ENCODE measurements at places on chromosomes 11 and 22.

GRCh38 chr11:44162004-44162403 lies 66.5 kb downstream of the EXT2 start:
- no peak for DNase-seq

DNA sequence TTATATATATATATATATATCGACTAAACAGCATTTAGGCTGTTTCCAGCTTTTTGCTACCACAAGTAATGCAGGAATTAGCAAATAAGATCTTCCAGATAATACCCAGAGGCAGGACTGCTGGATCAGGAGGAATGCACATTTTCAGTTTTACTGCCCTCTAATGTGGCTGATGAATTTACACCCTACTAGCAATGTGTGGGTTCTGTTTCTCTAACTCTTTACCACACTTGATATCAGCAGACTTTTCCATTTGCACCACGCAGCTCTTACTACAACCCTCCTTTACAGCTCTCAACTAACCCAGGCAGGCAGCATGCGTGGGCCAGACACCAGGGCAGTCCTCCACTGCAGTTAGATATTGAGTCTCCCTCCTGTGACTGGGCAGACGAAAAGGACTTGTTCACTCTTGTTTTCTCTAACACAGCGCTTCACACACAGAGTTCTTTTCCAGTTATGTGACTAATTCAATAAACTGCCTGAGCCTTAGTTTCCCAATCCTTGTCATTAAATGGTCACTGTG lies 67.7 kb downstream of the IGLL5 start:
- DNase-seq: no peak

DNA sequence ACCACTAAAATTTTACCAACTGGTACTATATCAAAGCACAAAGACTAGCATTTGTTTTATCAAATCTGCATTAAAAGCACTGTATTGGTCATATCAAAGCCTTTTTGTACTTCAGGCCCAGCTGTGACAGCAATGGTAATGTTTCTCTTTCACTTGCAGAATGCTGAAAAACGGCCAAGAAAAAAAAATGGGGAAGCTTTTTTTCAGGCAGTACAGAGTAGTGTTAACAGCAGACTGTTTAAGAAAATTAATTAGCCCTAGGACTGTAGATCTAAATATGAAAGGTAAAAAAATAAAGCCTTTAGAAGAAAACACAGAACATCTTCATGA lies 33.3 kb downstream of the DENND5A start:
- DNase-seq: no peak

- peak; percentile 57 for DNase-seq
Observed at GRCh38 chr22:44729391-44730021, 22.9 kb upstream of the ARHGAP8 start.

DNA sequence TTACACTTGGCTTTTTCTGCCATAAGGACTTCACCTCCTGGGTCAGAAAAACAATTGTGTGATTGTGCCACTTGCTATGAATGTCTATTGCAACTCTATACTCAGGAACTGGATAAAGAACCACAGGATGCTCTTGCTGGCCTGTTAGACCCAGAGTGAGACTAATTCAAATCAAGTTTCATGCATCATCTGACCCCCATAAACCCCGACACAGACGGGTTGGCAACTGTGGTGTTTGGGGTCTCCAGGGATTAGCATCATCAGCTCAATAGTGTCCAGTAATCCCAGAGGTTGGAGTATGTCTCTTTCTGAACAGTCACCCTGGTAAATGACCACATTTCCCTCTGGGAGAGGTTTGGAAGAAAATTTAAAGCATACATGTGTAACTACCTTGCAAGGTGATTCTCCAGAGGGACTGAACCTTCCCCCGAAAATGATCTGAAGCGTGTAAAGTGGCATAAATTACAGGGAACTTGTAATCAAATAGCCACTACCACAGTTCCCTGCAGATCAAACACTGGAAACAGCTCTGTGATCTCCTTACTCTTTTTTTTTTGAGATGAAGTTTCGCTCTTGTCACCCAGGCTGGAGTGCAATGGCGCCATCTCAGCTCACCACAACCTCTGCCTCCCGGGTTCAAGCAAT lies 1097.6 kb downstream of the TBC1D22A start:
- DNase-seq: no peak

- DNase-seq: no peak
Observed at GRCh38 chr11:85768473-85769146, 42.3 kb downstream of the SYTL2 start.

DNA sequence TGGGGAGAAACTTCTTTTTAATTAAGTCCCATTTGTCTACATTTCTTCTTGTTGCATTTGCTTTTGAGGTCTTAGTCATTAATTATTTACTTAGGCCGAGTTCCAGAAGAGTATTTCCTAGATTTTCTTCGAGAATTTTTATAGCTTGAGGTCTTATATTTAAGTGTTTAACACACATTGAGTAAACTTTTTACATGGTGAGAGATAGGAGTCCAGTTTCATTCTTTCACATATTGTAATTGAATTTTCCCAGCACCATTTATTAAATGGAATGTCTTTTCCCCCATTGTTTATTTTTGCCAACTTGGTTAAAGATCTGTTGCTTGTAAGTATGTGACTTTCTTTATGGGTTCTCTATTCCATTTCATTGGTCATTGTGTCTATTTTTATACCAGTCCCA lies 1344.0 kb upstream of the RAG2 start:
- DNase-seq: no peak

DNA sequence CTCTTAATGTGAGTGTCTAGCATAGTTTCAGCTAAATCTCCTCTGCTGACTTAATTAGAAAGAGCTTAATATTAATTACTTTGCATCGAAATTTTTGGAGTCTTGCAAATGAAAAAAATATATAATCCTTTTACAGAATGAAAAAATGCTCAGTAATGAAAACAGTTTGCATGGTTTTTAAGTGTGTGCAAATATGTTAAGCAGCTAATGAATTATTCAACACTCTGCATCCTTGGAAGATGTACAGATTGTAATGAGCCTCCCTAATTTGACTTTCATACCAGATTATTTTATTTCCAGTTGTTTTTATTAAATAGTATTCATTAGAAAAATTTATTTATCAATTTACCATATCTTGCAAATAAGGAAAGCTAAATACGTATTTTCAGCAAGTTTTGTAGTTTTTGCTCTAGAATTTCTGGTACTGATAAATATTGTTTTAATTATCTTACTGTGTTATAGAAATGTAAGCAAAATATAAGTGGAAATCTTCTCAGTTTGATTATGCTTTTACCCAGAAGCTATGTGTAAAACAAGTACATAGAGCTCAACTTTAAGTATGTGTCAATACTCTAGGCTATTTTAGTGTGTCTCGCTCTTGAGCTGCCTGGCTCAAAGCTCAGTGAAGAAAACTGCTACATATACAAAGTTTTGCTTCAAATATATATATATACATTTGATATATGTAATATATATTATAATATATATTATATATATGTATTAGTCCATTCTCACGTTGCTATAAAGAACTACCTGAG lies 714.9 kb upstream of the LUZP2 start:
- no peak for DNase-seq

DNA sequence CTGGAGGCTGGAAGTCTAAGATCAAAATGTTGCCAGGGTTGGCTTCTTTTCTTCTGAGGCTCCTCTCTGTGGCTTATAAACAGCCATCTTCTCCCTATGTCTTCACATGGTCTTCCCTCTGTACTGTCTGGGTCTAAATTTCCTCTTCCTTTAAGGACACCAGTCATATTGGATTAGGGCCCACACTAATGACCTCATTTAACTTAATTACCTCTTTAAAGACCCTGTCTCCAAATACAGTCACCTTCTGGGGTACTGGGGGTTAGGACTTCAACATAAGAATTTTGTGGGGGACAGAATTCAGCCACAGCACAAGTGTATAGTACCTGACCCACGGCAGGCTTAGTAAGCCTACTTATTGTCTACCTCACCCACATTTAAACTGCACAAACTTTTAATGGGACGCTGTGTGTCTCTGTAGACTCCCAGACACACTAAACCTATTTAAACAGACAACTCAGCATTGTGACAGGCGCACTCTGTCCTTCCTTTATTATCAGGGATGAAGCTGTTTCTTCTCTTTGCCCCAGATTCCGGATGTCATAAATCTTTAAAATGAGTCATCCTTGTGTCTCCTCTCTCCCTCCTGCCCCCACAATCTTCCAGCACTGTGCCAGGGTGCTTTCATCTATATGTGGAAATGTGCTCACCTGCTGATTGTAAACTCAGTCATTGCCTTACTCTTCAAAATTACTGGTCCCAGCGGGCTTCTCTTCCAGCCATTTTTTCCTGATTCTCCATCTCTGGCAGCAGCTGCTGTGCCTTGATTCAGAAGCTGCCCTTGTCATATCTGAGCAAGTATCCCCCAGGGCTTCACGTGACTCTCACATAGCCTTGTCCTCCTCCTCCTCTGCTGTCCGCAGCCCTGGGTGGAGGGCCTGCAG lies 5.4 kb upstream of the MAPK8IP1 start:
- DNase-seq: no peak

- peak; percentile 40 for DNase-seq
Observed at GRCh38 chr11:3837793-3838192, 3.0 kb downstream of the RHOG start.

GRCh38 chr11:119664701-119665420 lies 64.1 kb downstream of the NECTIN1 start:
- DNase-seq: no peak

DNA sequence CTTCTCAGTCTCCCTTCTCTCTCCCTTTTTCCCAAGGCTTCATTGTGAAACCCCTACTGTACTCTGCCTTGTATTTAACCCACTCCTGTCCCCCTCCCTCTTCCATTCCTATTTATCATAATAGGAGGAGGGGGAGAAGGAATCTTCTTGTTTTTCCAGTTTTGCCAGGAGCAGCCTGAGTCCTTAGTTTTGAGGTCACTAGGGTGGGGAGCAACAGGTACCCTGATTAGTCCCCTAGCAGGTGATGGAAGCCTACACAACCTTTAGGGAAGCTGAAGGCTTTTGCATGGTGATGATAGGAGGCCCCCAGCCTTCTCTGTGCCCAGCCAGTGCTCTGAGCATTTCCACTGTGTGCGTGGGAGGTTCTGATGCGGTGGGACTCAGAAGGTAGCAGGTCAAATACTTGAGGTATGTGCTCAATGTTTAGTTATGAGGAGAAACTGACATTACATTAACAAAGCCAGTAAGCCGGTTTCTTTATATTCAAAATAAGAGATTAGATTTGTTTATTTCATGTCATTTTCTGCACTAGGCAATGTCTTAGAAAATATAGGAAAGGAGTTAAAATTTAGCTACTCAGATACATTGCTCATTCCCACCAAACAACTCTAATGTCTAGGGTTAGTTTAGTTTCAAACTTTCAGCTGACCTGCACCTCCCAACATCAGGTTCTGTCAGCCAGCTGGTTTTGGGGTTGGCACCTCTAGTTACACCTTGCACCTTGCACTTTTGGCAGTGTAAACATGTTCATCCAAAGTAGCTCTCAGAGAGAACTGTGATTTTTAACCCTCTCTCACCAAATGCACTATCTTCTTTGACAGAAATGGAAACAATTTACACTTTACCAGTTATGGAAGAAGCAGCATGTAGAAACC lies 26.0 kb downstream of the PARVA start:
- DNase-seq: no peak

- DNase-seq: no peak
Observed at GRCh38 chr11:62237499-62237898, 4.5 kb upstream of the SCGB1D2 start.

- no peak for DNase-seq
Observed at GRCh38 chr11:22780952-22781593, 48.5 kb downstream of the SVIP start.

GRCh38 chr11:48101958-48102357 lies 114.7 kb upstream of the OR4B1 start:
- DNase-seq: no peak

DNA sequence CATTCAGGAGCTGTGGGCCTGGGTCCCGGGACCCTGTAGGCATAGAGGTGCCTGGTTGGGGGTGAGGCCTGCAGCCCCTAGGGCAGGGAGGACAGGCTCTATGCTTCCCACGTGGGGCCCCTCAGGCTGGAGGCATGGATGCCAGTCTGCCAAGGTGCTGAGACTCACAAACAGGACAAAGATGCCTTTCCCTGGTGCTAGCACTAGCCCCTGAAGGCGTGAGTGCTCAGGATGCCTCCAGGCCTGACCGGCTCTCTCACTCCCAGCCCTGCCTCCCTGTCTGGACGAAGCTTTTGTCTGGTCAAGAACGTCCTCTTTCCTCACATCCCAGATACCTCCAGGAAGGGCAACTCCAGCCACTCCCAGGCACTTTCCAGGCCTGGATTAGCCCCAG lies 2.1 kb downstream of the CDC42BPG start:
- DNase-seq: no peak

GRCh38 chr11:13462311-13462900 lies 616 bp downstream of the BTBD10 start:
- DNase-seq: peak; percentile 61

- peak; percentile 9 for DNase-seq
Observed at GRCh38 chr11:62558669-62559068, 12.1 kb upstream of the AHNAK start.

DNA sequence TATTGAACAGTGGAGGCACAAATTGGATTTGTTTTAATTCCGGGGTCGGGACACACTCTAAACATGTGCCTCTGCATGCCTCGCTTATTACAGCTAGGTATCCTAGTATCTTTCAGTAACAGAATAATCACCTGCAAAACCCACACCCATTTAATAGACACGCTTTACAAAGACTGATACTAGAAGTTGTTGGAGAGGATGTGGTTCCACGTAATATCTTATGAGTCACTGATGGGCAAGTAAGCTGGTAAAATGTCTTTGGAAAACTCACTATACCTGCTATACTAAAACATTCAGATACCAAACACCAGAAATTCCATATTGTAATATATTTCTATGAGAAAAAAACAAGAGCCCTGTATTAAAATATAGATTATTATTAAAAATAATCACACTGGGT lies 84.0 kb downstream of the GGTLC2 start:
- no peak for DNase-seq

DNA sequence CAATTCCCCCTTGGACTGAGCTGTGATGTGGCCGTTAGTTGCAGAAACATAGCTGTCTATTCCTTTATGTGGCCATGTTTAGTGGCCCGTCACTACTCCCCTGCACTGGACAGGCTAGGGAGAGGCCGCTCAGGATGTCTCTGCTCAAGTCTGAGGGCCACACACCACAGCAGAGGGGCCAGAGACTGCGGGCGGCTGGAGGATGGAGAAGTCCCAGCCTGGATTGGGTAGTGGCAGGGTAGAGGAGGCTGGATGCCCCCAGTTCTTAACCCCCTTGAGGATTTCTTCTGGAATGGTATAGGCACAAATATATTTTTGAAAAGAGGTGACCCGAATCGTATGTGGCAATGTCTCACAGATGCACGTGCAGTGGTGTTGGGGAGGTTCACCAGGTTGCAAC lies 116.4 kb upstream of the B3GAT1 start:
- DNase-seq: no peak

GRCh38 chr11:11247576-11247975 lies 105.5 kb downstream of the CSNK2A3 start:
- DNase-seq: no peak
